ENCODE measurements at places on chromosomes 4 and X.

DNA sequence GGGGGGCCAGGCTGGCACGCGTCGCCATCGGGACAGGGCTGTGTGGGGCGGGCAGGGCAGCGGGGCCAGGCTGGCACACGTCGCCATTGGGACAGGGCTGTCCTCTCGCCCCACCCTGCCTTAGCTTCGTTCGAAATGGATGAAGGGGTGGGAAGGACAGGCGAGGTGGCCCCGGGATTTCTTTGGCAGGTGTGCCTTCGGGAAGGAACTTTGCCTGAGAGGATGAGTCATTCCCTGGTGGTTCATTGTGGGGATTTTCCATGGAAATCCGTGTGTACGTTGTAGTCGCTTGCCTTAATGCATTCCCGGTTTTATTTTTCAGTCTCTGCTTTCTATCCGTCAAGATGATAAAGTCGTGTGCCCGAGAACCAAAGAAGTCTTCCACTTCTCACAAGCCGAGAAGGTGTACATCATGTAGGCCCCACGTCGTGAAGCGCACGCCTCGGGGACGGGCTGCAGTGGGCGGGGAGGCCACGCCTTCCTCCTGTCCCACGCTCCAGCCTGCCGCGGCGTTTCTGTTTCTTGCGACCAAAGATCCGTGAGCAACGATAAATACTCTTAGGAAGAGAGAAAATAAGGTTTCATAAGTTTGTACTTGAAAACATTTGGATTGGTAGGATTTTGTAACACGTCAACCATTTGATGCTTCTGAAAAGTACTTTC lies 8.1 kb upstream of the UVSSA start:
- no peak for DNase-seq

DNA sequence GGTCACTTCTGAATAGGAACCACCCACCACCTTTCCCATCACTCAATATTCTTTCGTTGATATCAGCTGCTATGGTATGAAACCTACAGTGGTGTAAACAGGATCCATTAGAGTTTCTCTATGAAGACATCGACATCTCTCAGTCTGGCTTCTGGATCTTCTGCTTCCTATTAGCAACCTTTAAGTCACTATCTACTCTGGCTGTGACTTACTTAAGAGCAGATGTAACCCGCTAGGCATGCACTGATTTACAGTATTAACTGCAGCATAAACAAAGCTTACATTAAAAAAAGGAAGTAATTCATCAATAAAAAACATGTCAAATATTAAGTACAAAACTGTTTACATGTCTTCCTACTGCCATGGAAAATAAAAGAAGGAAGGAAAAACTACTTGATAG lies 96.4 kb downstream of the ANAPC10 start:
- no peak for DNase-seq

DNA sequence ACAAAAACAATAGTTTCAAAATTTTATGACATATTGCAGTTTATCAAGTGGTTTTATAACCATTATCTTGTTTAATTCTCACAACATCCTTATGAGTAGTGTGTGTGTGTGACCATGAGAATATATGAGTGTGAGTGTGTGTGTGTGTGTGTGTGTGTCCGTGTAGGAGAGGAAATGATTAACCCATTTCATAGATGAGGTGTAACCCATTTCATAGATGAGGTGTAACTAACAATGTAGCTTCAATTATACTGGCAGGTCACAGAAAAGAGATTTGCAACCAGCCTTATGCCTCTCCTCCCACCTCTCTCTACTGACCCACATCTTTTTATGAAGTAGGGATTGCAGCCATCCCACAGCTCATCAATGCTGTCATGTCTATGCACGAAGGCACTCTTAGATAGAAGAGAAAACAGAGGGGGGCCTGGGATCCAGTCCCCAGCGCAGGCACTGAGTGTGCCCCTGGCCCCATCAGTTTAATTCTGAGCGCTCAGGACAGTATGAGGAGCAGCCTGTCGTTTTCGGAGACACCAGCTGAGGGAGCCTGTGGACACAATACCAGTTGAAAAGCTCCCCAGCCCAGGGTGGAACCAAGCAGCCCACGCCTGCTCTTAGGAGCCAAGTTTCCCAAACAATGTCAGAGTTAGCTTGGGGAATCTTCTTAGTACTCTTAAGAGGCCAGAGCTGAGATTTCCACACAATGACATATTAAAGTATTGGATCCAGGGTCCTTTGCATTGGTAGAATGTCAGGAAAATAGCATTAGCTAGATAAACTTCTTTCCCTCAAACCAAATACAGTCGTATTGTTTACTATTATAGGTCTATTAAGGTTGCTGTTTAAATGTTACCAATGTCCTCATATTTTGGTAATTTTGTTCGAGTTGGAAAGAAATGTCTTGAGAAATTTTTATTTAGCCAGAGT lies 88.6 kb downstream of the PALLD start:
- DNase-seq, result peak; percentile 20

DNA sequence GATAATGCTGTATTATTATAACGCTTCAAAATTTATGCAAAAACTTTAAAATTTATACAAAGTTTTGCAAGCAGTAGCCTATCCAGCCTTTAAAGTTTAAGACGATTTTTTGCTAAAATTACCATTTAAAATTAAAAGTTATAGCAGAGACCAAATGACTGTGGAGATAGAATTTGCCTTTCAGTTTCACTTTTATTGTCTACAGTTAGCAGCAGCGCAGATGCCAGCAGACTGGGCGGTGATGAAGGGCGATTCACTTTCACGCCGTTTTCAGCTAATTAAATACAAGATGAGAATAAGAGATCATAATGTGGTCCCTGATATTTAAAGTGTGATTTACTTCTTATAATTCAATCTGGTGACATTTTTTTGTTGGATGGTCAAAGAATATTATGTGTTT lies 1381.5 kb upstream of the ADGRL3 start:
- DNase-seq, result no peak

DNA sequence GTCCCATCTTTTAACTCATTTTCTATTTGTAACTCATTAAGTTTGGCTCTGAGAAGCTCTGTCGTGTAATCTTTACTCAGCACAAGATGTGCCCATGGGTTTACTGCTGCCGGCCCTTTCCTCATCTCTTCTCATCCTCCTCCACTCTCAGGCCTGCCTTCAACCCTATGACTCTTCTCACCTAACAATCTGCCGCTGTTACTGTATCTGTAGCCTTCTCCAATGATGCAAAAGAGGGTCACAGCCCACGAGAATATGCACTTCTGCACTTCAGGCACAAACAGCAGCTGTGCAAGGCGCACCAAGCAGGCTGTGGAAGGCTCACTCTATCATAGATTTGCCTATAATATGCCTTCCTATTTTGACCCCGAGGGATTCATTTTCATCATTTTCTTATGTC lies 546.5 kb upstream of the GALNTL6 start:
- DNase-seq, result no peak

- DNase-seq, result no peak
Measured at GRCh38 chr4:91961504-91961903, 342.3 kb upstream of the GRID2 start.

GRCh38 chr4:87068583-87069021 lies 133.8 kb downstream of the AFF1 start:
- DNase-seq, result no peak

DNA sequence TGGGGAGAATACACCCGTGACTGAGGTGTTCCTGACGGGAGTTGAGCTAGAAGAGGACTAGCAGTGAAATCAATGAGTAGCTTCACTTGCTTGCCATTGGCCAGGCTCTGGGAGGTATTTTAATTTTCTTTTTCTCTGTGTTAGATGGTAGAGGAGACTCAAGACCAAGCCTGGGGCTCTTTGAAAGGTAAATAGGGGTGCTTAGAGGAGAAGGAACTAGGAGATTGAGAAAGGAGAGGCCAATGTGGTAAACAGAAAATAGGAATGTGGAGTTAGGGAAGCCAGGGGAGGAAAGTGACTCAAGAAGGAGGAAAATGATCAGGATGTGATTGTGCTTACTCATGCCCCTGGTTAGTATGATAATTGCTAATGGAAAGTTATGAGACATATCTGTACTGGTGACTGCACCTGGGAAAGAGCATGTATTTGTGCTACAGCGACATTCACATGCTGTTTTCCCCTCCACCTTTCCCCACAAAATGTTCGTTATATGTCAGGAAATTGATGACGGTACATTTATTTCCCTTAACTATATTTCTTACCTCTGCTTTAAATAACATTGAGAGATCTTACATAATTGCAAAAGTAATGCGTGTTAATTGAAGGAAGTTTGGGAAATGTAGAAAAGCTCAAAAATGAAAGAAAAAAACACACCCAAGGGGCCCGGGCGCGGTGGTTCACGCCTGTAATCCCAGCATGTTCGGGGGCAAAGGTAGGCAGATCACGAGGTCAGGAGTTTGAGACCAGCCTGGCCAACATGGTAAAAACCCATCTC lies 16.9 kb upstream of the LRBA start:
- no peak for DNase-seq

DNA sequence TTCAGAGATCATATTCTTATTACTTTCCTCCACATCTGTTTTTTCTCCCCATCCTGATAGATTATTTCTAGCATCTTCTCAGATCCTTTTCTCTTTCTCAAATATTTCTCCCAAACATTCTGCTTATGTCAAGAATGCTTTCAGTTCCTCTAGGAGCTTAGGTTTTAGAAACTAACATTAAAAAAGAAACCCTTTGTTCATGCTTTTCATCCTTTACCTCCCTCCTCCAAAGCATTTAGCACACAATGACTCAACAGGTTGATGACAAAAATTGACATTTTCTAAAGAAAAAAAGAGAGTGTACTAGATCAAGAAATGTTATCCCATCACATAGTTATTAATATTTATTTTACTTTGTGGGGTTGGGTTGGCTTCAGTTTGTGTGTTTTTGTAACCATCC lies 16.5 kb upstream of the ALB start:
- DNase-seq, result no peak

- no peak for DNase-seq
Measured at GRCh38 chr4:95472534-95472933, 76.2 kb downstream of the UNC5C start.

DNA sequence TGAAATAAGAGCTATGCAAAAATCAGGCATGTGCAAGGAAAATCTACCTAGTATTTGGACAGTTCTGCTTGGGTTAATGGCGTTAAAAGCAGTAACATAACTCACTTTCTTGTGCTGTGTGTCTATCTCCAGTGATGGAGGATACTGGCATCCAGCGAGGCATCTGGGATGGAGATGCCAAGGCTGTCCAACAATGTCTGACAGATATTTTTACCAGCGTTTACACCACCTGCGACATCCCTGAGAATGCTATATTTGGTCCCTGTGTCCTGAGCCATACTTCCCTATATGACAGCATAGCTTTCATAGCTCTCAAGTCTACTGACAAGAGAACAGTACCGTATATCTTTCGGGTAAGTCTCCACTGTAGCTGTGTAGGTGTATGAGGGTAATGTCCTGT lies 2.6 kb downstream of the PRDM8 start:
- DNase-seq, result no peak

DNA sequence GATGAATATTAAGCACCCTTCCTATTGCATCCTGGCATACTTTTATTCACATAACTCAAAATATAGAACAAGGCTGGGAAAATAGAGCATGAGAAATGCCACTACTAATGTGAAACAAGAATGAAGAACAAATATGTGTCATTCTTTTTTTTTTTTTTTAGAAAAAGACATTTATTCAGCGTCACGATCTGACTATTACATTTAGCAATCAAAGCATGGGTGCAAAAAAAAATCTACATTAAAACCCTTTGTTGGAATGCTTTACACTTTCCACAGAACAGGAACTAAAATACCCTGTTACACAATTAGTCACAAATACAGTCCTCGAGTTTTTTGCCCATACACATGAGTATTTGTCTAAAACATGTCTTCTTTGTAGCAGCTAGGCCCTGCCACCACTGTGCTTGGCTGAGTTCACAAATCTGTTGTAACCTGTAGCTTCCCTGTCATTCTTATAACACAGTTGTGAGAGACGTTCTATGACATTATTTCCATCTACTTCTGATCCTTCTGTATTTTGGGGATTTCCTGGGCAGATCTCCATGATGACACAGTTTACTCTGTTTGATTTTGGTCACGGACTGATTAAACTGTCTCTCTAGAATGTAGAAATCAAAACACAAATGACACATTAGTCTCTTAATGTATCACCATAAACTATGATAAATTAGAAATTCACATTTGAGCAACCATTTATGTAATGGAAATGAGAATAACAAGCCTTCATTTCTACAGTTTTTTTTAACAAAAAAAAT lies 9.4 kb upstream of the TET2 start:
- DNase-seq, result no peak

- DNase-seq, result no peak
Measured at GRCh38 chr4:38582889-38583470, 81.0 kb upstream of the KLF3 start.

GRCh38 chr4:138728566-138728965 lies 287.0 kb upstream of the NOCT start:
- DNase-seq, result no peak

Measured in HepG2 (cell line).